SK-N-SH (cell line): ENCODE measurements at places on chromosomes 1 and 21. TPM values are rescaled to one million over a fixed set of nuclear protein-coding genes. Genes with fewer than 3 reads are reported as not detected.

The ATAD3B gene
- polyA plus RNA-seq = 47.6 and 71.6 TPM in 2 replicates

- H3K36me3 ChIP-seq = no peaks in the 10 kb centered on the region
- no peaks in the 10 kb centered on the region; the same call in 1 of the 2 replicates for H3K27me3 ChIP-seq
- peak; percentile 98 for DNase-seq
- H3K4me3 ChIP-seq = peak overlapping the region; percentile 54
- H3K27ac ChIP-seq = no peak overlapping the region
Observed at GRCh38 chr1:204828352-204828850, 42.3 kb upstream of the NFASC start.

DNA sequence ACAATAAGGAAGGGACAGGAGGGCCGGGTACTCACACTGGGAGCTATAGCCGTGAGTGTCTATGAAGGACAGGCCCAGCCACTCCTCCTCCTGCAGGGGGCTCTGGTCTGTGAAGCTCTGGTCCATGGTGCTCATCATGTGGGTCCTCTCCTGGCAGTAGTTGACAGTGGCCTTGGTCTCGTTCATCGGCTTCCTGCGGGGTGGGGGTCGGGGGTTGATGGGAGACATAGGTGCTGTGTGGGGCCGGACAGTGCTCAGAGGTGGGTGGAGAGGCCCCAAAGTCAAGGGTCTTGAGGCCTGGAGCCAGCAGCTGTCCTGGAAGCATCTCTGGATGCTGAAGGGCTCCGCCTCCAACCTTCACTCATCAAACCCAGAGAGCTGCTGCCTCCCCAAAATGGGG is 260.4 kb downstream of the PTPRU start:
- no peak overlapping the region for H3K27ac ChIP-seq
- DNase-seq = no peak
- H3K4me3 ChIP-seq = no peak overlapping the region

DNA sequence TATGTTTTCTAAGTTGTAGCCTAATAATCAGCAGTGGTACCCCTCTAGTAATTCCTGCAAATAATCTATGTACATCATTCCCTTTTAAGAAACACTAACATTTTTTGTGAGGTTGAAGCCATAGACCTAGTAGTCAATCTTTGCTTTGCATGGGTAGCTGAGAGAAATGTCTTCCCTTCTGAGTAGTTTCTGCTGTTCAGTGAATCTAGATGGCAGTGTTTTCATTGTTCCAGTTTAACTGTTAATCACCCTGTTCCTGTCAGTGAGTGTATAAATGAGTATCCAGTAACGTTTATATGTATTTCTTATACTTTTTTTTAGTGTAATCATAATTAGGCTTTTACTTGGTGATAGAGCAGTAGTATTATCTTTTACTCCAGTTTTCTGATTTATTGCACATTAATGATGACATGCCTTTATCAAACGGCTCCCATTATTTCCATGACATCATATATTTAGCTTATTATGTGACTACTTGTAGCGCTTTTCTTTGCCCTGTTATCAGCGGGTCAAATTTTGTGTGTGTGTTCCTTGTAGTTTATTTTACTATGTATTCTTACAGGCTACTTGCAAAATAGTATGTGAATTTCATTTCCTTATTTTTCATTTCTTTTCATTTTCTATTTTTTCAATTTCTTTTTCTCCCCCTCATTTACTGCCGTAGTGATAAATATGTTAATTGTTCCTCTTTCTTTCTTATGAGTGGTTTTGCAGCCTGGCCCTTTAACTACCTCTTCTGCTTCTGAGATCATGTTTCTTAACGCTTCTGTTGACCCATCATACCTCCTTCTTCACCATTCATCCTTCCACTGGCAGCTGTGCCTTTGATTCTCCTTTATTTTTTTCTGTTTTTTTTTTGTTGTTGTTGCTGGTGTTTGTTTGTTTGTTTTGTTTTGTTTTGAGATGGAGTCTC is 18.8 kb downstream of the CEP350 start:
- no peaks in the 10 kb centered on the region for H3K36me3 ChIP-seq
- H3K27ac ChIP-seq = no peak overlapping the region
- H3K4me3 ChIP-seq = no peak overlapping the region
- no peaks in the 10 kb centered on the region for H3K27me3 ChIP-seq
- no peak for DNase-seq

DNA sequence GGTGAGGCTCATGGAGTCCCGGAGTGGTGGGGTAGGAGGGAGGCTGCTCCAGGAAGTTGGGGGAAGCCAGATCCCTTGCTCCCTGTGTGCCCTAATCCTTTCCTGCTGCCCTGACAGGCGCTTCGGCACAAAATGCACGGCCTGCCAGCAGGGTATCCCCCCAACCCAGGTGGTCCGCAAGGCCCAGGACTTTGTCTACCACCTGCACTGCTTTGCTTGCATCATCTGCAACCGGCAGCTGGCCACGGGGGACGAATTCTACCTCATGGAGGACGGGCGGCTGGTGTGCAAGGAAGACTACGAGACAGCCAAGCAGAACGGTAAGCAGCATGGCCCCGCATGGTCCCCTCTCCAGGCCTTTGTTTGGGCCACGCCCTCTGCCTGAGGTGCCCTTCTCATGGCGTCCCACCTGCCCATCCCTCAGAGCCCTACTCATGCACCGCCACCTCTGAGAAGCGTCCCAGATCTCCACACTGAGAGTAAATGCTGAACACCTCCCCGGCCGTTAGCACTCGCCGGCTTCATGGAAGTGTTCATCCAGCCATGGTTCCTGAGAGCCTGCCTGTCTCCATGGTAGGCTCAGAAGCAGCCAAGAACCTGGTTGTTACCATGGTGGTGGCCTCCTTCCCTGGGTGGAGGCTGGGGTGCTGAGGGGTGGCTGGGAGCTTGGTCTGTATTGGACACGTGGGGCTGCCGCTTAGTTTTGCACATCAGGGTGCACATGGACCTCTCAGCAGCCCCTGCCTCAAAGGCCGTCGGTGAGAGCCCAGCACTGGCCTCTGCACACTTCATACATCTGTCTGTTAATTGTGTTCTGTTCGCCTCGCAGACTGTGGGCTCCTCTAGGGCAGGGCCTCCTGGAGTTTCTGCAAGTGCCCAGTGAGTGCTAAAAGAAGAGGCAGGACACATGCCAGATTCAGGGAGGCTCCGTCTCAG is 36.5 kb downstream of the LHX4 start:
- no peaks in the 10 kb centered on the region for H3K27me3 ChIP-seq
- no peak overlapping the region for H3K4me3 ChIP-seq
- H3K36me3 ChIP-seq = no peaks in the 10 kb centered on the region; the same call in 1 of the 2 replicates
- no peak overlapping the region for H3K27ac ChIP-seq
- H3K4me1 ChIP-seq = peaks cover 7% of the 10 kb centered on the region; the same call in 1 of the 2 replicates

DNA sequence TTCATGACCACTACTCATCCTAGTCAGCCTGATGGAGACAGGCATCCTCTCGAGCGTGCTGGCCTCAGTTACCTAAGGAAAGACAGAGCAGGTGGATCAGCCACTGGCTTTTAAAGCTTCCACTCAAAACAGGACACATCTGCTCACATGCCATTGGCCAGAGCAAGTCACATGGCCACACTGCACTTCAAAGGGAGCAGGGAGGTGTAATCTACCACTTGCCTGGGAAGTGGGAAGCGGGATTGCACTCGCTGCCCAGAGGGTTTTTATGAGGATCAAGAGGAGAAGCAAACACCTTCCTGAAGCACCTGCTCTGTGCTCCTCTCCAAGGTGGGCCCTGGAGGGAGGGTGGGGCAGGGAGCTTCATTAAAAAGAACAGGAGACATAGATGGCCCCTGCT is 108.0 kb downstream of the TAS1R2 start:
- H3K27me3 ChIP-seq = no peaks in the 10 kb centered on the region
- H3K27ac ChIP-seq = no peak overlapping the region
- no peaks in the 10 kb centered on the region for H3K36me3 ChIP-seq
- H3K4me1 ChIP-seq = no peaks in the 10 kb centered on the region
- no peak overlapping the region for H3K4me3 ChIP-seq

- no peak overlapping the region for H3K4me3 ChIP-seq
- no peaks in the 10 kb centered on the region for H3K4me1 ChIP-seq
- no peak for DNase-seq
- H3K27me3 ChIP-seq = no peaks in the 10 kb centered on the region
Observed at GRCh38 chr1:4003846-4004505, 103.9 kb upstream of the C1orf174 start.

DNA sequence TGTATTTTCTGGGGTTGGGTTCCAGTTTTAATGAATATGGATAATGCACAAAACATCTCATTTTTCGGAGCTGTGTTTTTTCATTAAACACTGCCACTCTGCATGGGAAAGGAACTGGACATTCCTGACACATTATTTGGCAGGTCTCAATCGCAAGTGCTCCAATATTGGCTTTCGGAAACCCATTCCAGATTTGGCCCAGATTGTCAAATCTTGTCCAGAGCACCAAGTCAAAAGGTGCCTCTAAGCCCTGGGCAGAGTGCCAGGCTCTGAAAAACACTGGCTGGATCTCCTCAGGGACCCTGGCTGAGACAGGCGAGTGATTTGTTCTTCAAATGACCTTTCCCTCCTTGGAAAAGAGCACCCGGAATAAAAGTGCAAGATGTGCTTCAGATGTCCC is 68.4 kb upstream of the MRPS6 start:
- H3K27me3 ChIP-seq = no peaks in the 10 kb centered on the region
- no peaks in the 10 kb centered on the region for H3K36me3 ChIP-seq
- no peak overlapping the region for H3K4me3 ChIP-seq
- H3K27ac ChIP-seq = no peak overlapping the region
